AG08395 (cell line): ENCODE measurements at places on chromosomes 2 and 18.

GRCh38 chr2:29394981-29395350, 279.8 kb downstream of the CLIP4 start:
- DNase-seq = no peak

GRCh38 chr2:8606649-8607550, 75.0 kb upstream of the ID2 start:
- no peak for DNase-seq

DNA sequence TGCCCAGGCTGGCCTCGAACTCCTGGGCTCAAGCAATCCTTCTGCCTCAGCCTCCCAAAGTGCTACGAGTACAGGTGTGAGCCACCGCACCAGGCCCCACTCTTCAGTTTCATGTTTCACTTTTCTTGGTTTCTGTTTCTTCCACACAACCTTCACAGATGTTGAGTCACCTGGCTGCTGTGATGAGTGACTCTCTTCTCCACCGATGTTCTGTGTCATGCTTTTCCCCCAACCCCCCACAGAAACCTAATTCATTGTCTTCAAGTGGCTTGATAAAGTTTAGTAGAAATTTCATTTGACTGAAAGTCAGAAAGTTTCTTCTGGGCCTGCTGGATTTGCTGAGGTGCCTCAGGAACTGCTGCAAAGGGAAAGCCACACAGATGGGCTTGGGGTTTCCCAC, 78.5 kb downstream of the SPHKAP start:
- DNase-seq = no peak

DNA sequence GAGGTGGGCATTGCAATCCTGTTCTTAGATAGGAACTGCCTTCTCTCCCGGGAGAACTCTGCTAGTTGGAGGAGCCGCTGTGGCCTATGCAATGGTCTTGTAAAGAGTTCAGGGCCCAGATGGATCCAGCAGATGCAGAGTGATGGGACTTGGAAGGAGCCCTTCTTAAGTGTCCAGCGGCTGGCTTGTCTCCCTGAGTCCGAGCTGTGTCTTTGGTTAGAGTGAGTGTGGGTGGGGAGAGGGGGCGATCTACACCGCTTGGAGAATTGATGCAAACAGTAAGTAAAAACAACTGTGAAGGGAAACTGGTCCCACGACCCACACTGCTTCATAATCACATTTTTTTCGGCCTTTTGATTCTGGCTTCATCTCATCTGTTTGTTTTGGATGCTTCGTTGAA, 89.8 kb upstream of the CYRIA start:
- DNase-seq = no peak

DNA sequence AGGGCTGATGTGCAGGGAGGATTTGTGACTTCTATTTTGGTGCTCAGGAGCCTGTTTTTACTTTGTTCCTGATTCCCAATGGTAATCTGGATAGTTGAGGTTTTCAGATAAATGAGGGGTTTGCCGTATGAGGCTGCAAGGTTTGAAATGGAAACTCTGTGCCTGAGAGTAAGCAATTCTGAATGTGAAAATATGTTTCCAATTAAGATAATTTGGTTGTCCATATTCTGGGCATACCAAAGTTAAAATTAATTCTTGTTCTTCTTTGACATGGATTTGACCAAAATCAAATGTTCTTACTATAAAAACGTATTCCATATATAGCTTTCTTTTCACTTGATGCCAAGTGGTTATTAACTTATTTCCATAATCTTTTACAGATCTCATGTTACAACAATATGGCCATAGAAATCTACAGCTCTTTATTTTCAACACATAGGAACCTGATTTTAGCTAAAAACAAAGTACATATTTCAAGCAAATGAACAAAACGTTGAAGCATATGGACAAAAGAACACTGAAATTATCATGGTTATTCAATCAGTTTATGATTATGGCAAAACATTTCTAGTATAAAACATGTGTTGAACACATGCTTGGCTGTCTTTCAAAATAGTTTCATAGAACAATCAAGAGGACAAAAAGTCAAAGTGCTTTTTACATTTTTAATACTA, 63.4 kb upstream of the ARHGAP28 start:
- no peak for DNase-seq

- DNase-seq = no peak
Measured at GRCh38 chr2:235709969-235710879, 216.4 kb downstream of the AGAP1 start.

- DNase-seq = no peak
Measured at GRCh38 chr2:132573444-132574007, 96.5 kb downstream of the LYPD1 start.

DNA sequence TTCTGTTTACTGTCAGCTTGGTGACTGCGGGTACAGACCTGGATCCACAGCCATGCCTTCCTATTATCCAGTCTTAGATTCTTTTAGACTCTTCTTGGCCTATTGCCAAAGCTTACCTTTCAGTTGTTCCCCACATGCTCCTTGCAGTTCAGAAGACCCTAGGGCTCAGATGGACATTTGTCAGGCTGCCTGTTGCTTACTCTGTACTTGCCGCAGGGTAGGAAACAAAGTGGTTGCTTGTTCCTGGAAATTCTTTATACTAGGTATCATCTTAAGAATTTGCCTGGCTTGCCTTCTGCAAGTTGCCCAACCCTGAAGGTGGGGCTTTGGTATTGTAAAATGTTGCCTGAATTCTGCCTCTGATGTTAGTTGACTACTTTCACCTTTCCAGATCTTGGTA, 24.4 kb downstream of the CD28 start:
- DNase-seq = no peak

DNA sequence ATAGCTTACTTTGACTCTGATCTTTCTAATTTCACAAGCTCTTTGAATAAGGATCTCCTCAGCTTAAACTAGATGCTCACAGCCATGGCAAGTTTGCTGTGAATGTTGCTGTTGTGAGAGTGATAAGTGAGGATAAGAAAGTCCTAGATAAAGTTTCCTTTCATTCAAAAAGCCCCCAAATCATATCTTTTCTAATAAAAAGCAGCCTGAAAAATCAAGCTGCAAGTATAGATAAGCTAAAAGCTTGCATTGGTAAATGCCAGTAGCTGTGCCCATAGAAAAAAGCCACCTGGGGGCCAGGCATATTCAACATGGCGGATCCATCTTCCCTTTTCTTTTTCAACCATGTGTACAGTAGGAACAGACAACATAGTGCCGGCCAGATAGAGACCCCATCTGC, 4.3 kb downstream of the NLRC4 start:
- no peak for DNase-seq

DNA sequence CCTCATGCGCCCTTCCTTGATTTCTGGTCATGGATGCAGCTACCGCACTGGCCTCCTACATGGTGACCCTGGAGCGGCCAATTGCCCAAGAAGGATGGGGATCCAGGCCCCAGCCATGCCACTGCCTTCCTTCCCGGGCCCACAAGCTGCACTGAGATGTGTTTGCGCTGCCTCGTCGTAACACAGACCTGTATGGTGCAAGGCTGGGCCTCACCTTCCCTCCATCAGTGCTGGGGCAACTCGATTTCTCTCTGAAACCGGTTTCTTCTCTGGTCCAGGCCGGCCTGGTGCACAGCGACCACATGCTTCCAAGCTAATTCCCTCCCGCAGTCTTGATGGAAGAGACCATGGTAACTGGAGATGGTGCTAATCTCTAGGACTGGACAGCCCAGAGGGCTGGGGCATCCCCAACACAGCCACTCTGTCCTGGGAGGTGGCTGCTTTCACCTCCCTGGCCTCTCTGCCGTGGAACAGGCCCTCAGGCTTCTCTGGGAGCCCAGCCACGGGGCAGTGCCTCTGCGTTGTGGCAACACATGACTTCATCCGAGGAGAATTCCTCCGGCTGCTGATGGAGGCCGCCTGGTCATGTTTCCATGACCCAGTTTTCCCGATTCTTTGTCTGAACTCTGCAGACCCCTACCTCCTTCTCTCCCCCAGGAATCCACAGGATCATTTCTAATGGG, 184.2 kb downstream of the GLI2 start:
- peak; percentile 89 for DNase-seq

DNA sequence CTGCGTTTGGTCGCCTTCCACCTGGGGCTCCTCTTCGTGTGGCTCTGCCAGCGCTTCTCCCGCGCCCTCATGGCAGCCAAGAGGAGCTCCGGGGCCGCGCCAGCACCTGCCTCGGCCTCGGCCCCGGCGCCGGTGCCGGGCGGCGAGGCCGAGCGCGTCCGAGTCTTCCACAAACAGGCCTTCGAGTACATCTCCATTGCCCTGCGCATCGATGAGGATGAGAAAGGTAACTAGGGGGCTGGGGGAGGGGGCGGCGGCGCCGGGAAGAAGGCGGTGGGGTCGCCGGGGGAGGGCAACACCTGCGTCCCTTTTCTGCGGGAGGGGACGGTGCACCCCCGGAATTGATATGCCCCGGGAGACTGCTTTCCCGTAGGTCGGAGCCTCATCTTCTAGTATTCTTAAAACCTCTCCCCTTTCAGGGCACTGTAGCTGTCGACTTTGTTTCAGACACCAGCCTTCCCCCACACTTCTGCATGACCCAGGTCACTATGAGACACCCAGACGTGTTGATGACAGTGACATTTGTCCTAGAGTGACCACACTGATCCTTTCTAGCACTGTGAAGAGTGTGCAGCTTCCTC, 755 bp downstream of the SPAST start:
- peak; percentile 6 for DNase-seq

DNA sequence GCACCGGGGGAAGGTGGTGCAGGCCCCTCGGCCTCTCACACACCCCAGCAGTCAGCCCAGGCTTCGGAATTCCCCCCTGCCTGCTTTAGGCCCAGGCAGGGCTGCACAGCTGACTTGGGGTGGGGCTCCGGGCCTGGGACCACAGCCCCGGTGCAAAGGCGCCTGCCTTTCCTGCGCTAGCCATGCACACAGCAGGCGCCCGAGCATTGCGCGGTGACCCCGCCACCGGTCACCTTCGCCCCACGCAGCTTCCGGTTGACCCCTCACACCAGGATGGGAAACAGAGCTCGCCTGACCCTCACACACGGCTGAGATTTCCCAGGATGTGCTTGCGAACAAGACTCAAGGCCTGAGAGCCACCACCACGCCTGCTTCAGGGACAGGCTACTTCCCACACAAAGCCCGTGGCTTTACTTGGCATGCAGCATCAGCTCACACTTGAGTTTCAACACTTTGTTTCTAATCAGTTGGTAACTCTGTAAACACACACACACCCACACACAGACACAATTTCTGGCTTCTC, 46.0 kb downstream of the SLC66A2 start:
- no peak for DNase-seq

- no peak for DNase-seq
Measured at GRCh38 chr2:126208266-126208665, 447.7 kb upstream of the GYPC start.

DNA sequence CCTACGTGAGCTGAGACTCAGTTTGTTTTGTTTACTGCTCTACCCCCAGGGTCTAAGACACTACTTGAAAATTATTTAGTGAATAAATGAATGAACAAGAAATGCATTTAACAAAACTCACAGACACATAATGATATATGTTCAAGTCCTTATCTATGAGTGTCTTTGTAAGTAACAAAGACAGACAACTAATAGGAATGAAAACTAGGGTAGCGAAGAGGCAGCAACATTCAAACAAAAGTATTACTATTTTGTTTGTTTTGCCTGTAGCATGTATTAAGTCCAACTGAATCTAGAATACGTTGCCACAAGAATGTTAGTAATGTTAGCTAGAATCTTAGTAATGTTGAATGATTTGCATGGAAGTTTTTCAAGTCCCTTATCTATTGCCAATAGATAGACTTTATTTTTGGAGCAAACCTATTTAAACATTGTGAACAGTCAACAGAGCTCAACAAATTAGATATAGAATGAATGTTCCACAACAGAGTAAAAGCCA, 144.8 kb upstream of the VWC2L start:
- no peak for DNase-seq

GRCh38 chr2:147888680-147889079, 43.9 kb downstream of the ACVR2A start:
- no peak for DNase-seq

GRCh38 chr18:48548011-48548771, 9.4 kb downstream of the CTIF start:
- DNase-seq = peak; percentile 93

DNA sequence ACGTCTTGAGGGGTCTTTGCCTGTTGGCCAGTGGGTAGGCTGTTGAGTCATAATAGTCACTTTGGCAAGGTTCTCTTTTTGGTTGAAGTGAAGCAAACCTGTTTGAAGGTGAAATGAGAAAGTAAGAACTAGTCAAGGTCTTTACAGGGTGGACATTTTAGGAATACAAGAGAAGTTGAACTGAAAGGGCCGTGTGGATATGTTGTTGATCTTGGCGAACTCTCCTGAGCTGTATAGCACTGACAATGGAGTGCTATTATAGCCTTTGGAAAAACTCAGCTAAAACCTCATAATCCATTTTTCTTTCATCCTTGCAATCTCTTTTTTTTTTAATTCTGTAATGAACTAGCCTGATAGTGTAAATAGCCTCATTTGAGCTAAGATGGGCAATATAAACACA, 248.1 kb downstream of the MEIS1 start:
- no peak for DNase-seq

DNA sequence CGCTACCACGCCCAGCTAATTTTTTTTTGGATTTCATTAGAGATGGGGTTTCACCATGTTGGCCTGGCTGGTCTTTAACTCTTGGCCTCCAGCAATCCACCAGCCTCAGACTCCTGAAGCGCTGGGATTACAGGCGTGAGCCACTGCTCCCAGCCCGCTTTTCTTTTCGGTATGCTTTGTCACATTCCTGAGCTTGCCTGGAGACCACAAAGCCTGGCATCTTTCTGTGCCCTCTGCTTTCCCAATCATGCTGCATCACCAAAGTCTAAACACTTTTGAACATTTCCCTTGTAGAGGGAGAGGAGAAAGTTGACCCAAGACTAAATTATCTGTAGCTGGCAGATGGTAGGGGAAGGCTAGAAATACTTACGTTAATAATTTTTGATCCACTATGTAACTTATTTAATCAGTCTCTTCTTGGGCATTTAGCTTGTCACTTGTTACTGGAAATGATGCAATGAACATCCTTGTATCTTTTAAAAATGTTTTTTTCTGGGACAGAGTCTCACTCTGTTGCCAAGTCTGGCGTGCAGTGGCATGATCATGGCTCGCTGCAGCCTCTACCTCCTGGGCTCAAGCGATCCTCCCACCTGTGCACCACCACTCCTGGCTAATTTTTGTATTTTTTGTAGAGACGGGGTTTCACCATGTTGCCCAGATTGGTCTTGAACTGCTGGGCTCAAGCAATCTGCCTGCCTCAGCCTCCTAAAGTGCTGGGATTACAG, 2.7 kb upstream of the NPC1 start:
- DNase-seq = no peak
